Activated CD8-positive, alpha-beta T cell treated with anti-CD3 and anti-CD28 coated beads for 36 hours (primary cell): ENCODE measurements at places on chromosomes 1 and 21. TPM values are rescaled to one million over a fixed set of nuclear protein-coding genes. Genes with fewer than 3 reads are reported as not detected.

Gene NMNAT2
- total RNA-seq: not detected

Gene HDAC1
- 127 TPM for total RNA-seq

Gene GPR153
- total RNA-seq: 0.34 TPM

Gene SLC22A15
- 0.25 TPM for total RNA-seq

Gene MYBPH
- not detected for total RNA-seq

Gene CD164L2
- not detected for total RNA-seq

Gene IQGAP3
- 14.9 TPM for total RNA-seq

Gene VSIG8
- total RNA-seq: not detected

Gene UBE2U
- not detected for total RNA-seq

Gene DNALI1
- not detected for total RNA-seq

DNA sequence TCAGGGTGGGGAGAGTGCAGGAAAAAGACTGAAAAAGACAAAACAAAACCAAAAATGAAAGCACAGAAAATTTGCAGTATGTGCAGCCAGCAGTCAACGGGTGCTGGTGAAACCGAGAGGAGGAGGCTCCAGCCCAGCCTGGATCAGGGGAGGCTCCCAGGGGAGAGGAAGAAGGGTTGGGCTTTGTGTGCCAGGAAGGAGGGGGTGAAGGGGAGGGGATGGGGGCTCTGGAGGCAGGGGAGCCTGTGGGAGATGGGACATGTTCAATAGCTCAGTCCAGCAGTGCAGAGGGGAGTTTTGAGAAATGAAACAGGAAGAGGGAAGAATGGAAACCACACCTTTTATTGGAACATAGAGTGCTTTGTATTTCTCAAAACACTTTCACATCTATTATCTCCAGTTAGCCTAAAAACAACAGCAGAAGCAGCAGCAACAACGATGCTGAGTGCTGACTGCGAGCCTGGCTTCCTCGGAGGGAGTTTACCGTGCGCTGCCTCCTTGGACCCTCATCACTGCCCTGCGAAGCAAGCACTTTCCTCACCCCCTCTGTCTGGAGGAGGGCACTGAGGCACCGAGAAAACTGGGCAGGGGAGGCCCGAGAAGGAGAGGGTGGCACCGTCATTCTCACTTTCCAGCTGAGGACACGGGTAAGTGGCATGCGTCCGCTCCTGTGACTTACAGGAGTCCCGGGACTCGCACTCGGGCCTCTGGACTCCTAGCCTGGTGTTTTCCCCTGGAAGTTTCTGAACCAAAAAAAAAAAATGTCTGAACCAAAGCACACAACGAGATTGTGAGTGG lies 62.9 kb downstream of the MDM4 start:
- H3K4me1 ChIP-seq: peaks cover 24% of the 10 kb centered on the region
- peak; percentile 49 for DNase-seq
- H3K4me3 ChIP-seq: peak overlapping the region; percentile 62
- no peaks in the 10 kb centered on the region for H3K27me3 ChIP-seq

DNA sequence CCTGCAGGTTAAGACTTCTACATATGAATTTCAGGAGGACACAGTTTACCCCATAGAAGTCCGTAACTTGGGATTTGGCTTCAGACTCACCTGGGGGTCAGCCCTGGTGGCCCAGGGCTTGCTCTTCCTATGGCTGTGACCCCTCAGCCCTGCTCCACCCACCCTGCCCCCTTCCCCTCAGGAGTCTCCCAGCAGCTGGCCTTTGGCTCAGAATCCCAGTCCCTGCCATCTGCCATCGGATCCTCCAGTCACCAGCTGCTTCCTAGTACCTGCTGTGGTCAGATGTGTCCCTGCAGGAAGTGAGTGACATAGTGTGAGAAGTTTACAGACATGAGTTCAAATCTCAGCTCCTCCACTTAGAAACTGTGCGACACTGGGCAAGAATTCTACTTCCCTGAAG lies 332.6 kb downstream of the NPHP4 start:
- peaks cover 3% of the 10 kb centered on the region for H3K27me3 ChIP-seq
- no peak for DNase-seq
- no peaks in the 10 kb centered on the region for H3K36me3 ChIP-seq
- H3K27ac ChIP-seq: no peak overlapping the region

GRCh38 chr1:213779228-213779627 lies 208.5 kb upstream of the PROX1 start:
- peaks cover 2% of the 10 kb centered on the region for H3K4me1 ChIP-seq
- H3K36me3 ChIP-seq: no peaks in the 10 kb centered on the region
- peaks cover 4% of the 10 kb centered on the region for H3K27me3 ChIP-seq
- no peak overlapping the region for H3K4me3 ChIP-seq
- no peak for DNase-seq
- H3K27ac ChIP-seq: no peak overlapping the region

DNA sequence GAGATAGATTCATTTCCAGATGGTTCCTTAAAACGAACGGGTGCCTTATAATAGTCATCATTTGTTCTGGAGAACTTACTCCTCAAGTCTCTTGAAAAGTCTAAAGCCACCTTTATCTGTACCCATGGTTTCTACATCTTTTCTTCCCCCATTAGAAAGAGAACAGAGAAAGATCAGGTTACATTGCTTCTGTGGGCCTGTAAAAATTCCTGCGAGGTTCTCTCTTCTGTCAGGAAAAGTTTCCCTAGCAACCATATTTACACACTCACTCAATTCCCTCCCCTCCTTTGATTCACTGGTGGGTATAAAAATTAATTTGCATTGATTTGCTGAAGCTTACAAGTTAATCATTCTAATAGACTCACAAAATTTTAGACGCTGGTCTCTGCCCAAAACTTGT lies 6.7 kb downstream of the PHC2 start:
- peaks cover 13% of the 10 kb centered on the region for H3K27me3 ChIP-seq
- DNase-seq: no peak
- H3K27ac ChIP-seq: no peak overlapping the region
- no peak overlapping the region for H3K4me3 ChIP-seq

DNA sequence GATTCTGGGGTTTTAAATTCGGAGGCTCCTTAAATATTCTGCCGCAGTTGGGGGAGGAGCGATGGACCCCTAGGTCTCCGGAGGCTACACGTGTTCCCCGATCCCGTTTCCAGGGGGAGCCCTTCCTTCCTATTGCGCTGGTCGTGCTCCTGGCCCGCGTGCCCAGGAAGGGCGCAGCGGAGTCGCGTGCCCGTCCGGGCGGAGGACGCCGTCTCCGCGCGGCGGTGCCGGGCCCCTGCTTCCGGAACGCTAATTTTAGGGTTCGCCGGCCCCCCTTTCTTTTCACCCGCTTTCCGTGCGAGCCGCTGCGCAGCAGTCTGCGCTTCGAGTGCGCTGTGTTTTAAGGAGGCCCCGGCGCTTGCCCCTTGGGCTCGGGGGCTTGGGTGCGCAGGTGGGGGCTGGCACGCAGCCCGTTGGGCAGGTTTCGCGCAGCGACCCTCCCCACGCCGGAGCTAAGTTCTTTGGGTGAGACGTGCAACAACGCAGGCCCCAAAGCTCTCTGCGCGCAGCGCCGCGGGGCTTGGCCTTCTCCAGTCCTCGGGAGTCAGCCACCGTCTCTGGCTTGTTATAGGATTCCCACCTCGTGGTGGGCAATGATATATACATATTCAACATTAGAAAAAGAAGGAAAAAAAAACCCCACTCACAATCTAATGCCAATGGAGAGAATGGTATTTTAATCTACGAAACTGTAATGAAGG lies 43.5 kb upstream of the DNAJC6 start:
- peaks cover 34% of the 10 kb centered on the region for H3K27me3 ChIP-seq
- H3K27ac ChIP-seq: peak overlapping the region; percentile 57
- peak; percentile 38 for DNase-seq
- H3K4me1 ChIP-seq: peaks cover 21% of the 10 kb centered on the region
- peak overlapping the region; percentile 59 for H3K4me3 ChIP-seq

DNA sequence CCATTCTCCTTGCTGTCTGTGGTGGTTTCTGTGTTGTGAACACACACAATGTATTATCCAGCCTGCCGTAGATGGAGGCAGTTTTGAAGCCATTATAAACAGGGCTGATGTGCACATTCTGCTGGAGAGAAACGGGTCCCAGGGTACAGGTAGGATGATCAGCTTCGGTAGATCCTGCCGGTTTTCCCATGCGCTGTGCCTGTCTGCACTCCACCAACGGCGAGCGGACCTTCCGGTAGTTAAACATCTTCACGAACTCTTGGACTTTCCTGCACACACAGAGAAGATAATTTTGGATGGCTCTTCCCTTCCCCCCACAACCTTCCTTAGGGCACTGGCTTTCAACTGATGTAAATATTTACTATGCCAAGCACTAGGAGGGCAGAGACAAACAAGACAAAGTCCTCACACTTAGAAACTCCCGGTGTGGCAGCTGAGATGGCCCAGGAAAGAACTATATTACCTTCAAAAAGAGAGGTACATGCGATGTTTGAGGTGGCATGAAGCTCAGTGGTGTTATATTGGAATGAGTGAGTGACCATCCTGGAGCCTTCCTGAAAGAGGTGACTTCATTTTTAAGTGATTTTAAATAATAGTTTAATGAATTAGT lies 41.7 kb downstream of the ALPL start:
- no peaks in the 10 kb centered on the region for H3K36me3 ChIP-seq
- no peak overlapping the region for H3K27ac ChIP-seq
- no peak overlapping the region for H3K4me3 ChIP-seq

DNA sequence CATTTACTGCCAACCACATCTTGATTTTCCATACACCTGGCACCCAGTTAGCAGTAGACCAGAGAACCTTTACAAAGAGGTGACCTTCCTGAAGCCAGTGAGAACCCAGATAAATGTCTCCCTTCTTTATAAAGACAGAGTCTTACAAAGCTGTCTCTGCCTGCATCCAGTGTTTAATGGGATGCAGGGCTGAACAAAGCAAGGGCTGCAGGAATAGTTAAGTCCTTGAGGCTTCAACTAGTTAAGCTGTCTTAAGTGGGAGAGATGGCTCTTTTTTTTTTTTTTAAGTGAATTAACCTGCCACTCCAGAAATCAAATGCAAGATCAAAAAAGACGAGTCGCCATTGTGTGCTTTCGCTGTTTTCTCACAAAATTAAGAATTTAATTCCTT lies 1.5 kb downstream of the AHCYL1 start:
- no peaks in the 10 kb centered on the region for H3K27me3 ChIP-seq
- peak overlapping the region; percentile 98 for H3K4me3 ChIP-seq
- peak overlapping the region; percentile 98 for H3K27ac ChIP-seq
- H3K36me3 ChIP-seq: peaks cover 17% of the 10 kb centered on the region

- H3K27me3 ChIP-seq: no peaks in the 10 kb centered on the region
- peak; percentile 84 for DNase-seq
- H3K4me1 ChIP-seq: no peaks in the 10 kb centered on the region
- H3K4me3 ChIP-seq: no peak overlapping the region
- no peak overlapping the region for H3K27ac ChIP-seq
Observed at GRCh38 chr1:234781241-234782065, 171.5 kb upstream of the IRF2BP2 start.

DNA sequence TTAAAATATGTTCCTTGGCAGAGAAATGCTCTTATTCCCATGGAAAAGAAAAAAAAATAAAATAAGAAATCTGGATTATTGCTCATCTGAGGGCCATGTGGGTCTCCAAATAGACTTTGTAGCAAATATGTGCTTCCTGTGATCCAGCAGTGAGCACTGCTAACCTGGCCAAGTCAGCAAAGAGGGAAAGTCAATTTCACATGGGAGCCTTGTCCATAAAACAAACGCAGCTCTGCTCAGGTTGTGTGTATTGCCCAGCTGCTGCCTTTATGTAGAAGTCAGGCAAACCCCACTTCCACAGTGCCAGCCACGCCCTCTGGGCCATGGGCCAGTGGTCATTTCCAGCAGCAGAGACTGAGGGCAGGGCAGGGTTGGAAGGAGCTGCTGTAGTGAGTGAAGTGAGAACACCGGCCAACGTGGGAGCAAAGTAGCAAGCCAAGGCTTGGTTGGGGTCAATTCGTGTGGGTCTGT lies 174.3 kb downstream of the LYPLAL1 start:
- H3K4me1 ChIP-seq: no peaks in the 10 kb centered on the region
- H3K36me3 ChIP-seq: peaks cover 1% of the 10 kb centered on the region
- DNase-seq: no peak
- no peak overlapping the region for H3K4me3 ChIP-seq
- no peak overlapping the region for H3K27ac ChIP-seq

DNA sequence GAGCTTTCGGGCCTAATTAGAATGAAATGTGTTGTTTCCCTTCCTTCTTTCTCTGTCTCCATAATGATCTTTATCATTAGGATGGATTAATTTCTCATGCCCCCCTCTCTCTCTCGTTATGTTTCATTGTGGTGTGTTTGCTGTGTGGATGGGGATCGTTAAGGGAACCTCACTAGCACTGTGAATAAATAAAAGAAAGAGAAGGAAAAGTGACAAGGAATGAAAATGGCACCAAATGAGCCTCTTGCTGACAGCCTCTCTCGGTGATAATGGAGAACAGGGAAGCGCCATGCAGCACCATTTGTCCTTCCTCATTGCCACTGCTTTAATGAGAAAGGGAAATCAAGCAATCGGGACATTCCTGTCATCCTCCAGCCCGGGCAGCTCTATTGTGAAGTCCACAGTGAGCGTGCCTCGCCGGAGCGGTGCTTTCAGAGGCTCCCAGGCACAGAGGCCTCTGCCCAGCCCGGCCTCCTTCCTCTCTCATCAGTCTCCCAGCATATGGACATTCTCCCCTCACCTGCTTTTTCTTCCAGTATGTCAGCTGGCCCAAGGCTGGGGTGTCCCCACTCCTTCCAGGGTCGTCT lies 265.7 kb upstream of the TMEM51 start:
- H3K4me1 ChIP-seq: no peaks in the 10 kb centered on the region
- no peaks in the 10 kb centered on the region for H3K36me3 ChIP-seq
- DNase-seq: no peak
- no peak overlapping the region for H3K27ac ChIP-seq

DNA sequence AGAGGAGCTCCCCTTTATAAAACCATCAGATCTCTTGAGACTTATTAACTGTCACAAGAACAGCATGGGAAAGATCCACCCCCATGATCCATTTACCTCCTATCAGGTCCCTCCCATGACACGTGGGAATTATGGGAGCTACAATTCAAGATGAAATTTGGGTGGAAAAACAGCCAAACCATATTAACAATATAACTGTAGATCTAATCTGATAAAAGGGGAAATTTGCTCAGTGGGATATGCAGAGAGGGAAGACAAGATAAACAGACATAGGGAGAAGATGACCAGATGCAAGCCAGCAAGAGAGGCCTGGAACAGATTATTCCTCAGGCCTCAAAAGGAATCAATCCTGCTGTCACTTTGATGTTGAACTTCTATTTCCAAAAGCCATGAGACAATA lies 841.5 kb downstream of the LRRIQ3 start:
- H3K4me3 ChIP-seq: no peak overlapping the region
- no peak for DNase-seq
- no peaks in the 10 kb centered on the region for H3K4me1 ChIP-seq

DNA sequence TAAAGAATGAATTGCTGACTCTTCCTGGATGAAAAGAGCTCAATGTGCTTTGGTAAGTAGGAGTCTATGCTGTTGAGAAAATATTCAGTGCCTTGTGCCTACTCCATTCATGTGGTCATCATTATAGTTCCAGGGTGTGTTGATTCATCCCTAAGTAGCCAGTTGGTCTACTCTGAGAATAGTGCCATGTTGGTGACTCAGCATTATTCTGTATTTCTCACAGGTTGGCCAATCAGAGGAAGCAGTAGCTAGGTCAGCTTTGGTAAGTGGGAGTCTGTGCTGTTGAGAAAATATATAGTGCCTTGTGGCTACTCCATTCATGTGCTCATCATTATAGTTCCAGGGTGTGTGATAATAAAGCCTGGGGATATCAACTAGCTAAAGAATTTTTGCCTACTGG lies 397.3 kb downstream of the AGBL4 start:
- no peak overlapping the region for H3K27ac ChIP-seq
- H3K27me3 ChIP-seq: no peaks in the 10 kb centered on the region
- H3K4me1 ChIP-seq: no peaks in the 10 kb centered on the region
- no peak for DNase-seq
- no peaks in the 10 kb centered on the region for H3K36me3 ChIP-seq

GRCh38 chr1:115331558-115332331 lies 6.3 kb downstream of the NGF start:
- no peak overlapping the region for H3K27ac ChIP-seq
- H3K4me1 ChIP-seq: no peaks in the 10 kb centered on the region
- no peaks in the 10 kb centered on the region for H3K36me3 ChIP-seq
- no peak overlapping the region for H3K4me3 ChIP-seq
- no peak for DNase-seq
